Activated CD4-positive, alpha-beta T cell treated with anti-CD3 and anti-CD28 coated beads for 48 hours (primary cell): ENCODE measurements at places on chromosomes 5 and 9.

- peak; percentile 60 for DNase-seq
These were observed at the start of gene PRRX2 for GRCh38 chr9:129665389-129665775. PRRX2 (plus strand) TSS chr9:129665647; CDS start chr9:129665868, 221 bp downstream.

DNA sequence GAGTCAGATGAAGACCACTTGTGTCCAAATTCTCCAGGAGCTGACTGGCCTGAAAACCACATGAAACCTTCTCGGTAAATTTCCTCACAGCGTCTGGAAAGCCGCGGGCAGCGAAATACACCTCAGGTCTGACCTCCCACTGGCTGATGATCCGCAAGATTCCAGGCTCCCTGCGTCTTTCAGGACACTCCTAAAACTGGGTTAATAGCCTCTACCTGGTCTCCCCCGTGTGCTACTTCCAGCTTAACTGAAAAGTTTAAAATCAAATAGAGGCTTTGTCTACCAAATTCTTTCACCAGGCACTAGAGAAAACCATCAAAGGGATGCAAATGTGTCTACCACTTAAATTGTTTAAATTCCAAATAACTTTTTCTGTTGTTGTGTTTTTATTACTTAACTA is 312.6 kb downstream of the DRD1 start:
- DNase-seq: no peak

DNA sequence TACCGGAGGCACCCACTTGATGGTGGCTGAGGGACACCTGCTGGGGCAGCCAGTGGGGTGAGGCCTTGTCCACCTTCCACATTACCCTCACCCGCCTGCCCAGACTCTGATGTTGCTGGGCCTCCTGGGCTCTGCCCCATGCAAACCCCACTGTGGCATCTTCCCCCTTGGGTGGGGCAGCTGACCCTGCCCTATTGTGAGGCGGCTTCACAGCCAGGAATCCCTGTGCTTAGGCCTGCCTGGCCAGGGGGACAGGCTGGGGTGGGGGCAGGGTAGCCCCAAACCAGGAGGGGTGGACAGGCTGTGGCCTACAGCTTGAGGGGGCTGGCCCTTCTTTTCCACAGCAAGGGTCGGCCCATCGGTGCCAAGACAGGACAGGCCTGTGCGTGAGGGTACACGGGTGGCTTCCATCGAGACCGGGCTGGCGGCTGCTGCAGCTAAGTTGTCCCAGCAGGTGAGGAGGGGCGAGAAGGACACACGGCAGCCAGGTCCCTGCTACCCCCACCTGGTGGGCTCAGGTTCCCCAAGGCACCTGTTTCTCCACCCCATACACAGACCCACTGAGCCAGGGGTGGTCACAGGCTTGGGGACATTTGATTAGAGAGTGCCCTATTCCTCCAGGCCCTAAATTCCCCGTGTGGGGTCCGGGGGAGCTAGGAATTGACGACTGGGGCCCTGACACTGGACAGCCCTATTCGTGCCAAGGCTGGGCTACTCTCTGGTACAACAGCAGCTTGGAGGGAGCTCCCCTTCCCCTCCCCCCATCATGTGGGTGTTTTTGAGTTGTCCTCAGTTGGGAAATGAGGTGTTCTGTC is 99.2 kb downstream of the PHF2 start:
- DNase-seq: peak; percentile 2

- no peak for DNase-seq
These were observed 451.9 kb downstream of the TMEM38B start for GRCh38 chr9:106146066-106146840.

DNA sequence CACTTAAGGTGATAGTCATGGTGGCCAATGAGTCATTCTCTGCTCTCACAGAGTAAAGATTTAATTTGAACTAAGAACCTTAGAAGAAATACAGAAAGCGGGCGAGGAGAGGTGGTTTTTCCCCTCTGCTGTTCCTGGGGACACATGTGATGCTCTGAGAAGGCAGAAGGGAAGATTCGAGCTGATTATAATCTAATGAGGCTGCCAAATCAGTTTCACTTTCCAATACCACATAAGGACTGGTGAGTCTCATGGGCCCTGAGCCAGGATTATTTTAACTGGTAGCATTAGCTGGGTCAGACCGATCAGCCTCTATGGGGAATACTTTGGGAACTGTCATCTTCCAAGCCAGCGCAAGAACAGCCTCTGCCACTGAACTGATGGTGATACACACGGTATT is 116.5 kb downstream of the SLC1A3 start:
- DNase-seq: peak; percentile 12

DNA sequence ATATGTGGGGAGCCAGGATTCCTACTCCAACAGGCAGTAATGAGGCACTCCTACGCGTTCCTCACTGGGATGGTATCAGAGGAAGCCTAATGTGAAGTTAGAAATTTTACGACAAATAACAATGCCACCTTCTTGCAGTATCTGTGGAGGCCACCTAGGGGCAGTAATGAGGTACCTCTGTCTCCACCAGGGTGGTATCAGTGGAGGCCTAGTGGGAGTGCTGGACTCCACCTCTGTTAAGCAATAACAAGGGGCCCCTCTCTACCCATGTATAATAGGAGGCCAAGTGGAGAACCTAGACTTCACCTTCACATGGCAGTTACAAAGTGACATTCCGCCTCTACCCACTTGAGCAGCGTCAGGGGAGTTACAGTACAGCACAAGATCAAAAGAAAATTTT is 147.9 kb downstream of the PLPPR1 start:
- DNase-seq: peak; percentile 3

GRCh38 chr5:73135021-73135420 is 14.6 kb downstream of the TMEM171 start:
- no peak for DNase-seq

- no peak for DNase-seq
These were observed 219.1 kb downstream of the ADAMTS6 start for GRCh38 chr5:65262649-65263059.

GRCh38 chr9:81822967-81823366 is 105.3 kb upstream of the SPATA31D4 start:
- DNase-seq: no peak

DNA sequence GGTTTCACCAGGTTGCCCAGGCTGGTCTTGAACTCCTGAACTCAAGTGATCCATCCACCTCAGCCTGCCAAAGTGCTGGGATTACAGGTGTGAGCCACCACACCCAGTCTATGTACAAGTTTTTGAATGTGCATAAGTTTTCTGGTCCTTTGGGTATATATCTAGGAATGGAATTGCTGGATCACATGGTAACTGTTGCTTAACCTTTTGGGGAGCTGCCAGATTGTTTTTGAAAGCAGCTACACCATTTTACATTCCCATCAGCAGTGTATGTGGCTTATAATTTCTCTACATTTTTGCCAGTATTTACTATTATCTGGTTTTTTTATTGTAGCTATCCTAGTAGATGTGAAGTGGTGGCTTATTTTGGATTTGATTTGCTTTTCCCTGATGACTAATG is 8.9 kb upstream of the LNPEP start:
- DNase-seq: no peak

GRCh38 chr5:61659221-61659696 is 327.2 kb downstream of the ZSWIM6 start:
- DNase-seq: no peak

- DNase-seq: no peak
These were observed 75.5 kb downstream of the MTREX start for GRCh38 chr5:55383254-55383653.

GRCh38 chr9:31166516-31166915 is 1217.9 kb upstream of the ACO1 start:
- DNase-seq: no peak

GRCh38 chr9:71285191-71285656 is 163.8 kb upstream of the TRPM3 start:
- DNase-seq: peak; percentile 53

DNA sequence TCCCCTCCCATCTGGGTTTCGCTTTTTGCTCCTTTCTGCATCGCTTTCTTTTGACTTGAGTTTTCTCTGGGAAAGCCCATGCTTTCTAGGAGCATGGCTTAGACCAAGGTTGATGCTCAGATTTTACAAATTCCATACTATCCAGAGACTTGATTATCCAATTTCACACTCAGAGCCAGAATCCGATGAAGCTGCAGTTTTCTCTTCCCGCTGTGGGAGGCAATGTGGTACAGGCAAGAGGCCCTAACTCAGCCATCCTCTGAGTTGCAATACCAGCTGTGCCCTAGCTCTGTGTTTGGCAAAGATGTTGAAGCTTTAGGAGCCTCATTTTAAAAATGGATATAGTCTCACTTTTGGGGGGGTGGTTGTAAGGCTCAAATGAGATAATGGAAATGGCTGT is 85.1 kb downstream of the BRINP1 start:
- DNase-seq: no peak

- DNase-seq: peak; percentile 62
These were observed 6.2 kb downstream of the MAPKAP1 start for GRCh38 chr9:125700791-125701190.

DNA sequence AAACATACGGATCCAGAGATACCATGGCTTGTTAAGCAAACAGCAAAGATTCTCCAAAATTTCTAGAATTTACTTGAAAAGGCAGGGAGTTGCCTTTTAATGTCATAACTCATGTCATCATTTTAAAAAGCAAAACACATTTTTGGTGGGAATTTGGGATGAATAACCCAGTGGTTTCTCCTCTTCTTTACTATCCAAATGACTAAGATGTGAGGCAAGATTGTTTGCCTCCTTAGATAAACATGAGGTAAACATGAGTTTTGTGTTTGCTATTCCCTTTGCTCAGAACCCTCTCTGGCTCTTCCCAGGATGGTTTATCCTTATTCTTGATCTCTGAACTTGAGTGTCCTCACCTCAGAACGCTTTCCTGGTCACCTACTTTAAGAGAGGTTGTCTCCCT is 267.0 kb downstream of the EBF1 start:
- DNase-seq: no peak

DNA sequence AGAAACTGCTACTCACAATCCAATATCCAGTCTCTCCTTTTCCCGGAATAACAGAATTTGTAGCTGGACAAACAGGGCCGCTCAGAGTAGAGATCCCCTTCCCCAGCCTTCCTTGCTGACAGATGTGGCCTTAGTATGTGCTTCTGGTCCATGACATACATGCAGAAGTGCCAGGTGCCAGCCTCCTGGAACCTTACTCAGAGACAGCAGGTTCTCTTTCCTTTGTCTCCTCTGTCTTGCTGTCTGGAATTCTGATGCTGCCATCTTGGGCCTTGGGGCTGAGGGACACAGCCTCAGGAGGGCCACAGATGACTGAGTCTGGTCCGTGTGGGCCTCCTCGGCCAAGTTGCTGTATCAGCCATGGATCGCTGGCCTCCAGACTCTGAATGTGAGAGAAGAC is 210.1 kb downstream of the PAX5 start:
- no peak for DNase-seq

GRCh38 chr5:135243556-135244285 is 155.3 kb downstream of the MACROH2A1 start:
- no peak for DNase-seq

GRCh38 chr9:94945197-94946144 is 219.0 kb downstream of the AOPEP start:
- no peak for DNase-seq

- no peak for DNase-seq
These were observed 598.7 kb upstream of the SGCD start for GRCh38 chr5:155728146-155728856.

DNA sequence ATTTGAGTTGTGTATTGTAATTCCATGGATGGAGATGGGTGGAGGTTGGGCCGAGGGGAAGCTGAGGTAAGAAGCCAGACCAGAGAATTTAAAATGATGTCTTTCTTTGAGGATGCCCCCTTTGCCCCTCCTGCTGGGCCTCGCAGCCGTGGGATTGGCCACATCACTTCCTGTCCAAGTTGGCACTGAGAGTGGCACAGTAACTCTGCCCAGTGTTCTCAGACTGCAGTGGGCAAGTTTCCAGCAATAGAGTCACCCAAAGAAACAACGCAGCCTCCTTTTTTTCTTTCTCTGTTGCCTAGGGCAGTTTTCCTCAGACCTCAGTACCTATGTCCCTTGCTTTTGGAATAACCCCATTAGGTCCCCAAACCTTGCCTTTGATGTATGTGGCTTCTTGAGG is 306.6 kb upstream of the DMRT1 start:
- no peak for DNase-seq

GRCh38 chr5:124342027-124342471 is 404.4 kb downstream of the ZNF608 start:
- no peak for DNase-seq

DNA sequence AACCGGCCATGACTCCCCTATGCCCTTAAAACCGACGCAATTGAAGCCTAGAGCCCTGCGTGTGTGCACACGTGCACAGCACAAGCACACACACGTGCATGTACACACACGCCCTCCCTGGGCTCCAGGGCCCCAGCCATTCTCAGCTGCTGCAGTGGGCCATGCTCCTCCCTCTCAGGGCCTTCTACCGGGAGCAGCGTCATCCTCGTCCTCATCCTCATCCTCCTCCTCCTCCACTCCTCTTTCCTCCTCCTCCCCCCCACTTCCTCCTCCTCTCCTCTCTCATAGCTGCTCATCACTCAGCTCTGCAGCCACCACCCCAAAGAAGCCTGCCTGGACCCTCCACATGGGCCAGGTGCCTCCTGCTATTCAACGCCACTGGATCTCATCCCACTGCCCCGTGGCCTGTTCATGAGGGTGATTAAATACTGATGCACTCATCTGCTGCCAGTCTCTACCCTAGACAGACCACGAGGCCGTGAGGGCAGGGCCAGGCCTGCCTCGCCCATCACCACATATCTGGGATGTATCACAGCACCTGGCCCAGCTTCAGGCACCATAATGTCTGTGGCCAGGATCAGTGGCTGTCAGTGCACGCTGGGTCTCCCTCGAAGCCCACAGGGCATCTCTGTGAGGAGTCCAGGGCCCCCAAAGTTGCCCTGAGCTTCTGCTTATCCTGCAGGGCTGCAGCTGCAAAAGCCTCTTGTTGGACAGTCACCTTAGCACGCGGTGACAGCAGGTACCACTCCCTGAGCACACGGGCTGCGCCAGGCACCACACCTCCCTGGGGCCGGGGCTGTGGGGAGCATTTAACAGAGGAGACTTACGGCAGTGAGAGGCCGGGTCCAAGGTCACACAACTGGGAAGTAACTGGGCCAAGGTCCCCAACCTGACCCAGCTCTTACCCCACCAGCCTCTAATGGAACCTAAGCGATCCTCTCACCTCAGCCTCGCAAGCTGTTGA is 9.8 kb downstream of the FAM78A start:
- DNase-seq: peak; percentile 73

DNA sequence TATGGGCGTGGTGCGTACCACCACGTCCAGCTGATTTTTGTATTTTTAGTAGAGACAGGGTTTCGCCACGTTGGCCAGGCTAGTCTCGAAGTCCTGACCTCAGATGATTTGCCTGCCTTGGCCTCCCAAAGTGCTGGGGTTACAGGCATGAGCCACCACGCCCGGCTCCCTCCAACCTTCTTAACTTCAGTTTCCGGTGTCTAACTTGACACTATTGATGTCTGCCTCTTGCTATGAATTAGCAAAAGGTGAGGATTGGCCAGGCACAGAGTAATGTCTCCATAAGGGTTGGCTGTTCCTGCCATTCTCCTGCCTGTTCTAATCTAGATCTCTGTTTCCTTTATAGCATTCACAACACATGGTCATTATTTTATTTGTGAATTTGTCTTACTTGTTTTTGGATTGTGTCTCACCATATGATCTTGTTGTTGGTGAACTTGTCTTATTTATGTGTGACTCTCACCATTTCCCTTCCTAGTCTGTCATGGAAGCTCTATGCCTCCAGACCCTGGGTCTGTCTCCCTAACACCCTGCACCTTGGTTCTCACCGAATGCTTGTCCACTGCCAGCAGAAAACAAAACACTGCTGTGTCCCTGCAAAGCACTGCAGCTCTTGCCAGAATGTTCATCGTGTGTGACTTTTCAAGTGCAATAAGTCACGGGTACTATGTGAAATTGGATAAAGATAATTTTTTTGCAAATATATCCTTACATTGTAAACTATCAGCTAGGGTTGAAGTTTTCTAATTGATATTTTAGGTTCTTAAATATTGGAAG is 26.0 kb downstream of the BASP1 start:
- no peak for DNase-seq
